B cell (primary cell): ENCODE measurements at places on chromosomes 1 and 21.

DNA sequence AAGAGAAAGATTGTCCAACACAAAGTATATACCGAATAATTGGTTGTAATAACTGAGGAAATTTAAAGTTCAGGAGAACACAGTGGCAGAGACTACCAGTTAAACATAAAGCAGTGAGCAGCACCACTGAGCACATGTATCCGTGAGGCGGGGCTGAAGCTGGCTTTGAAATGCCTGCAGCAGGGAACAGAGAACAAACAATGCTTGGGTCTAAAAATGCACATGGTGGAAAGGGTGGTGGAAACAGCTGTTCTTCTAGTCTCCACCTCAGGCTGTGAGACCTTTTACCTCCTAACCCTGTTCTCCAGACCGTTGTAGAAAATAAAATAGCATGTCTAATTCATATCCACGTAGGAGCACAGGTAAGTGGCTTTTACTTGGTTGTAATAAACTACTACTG is 7.7 kb upstream of the GNG4 start:
- DNase-seq, result no peak

GRCh38 chr1:1799716-1800115 is 21.4 kb upstream of the NADK start:
- DNase-seq, result no peak

DNA sequence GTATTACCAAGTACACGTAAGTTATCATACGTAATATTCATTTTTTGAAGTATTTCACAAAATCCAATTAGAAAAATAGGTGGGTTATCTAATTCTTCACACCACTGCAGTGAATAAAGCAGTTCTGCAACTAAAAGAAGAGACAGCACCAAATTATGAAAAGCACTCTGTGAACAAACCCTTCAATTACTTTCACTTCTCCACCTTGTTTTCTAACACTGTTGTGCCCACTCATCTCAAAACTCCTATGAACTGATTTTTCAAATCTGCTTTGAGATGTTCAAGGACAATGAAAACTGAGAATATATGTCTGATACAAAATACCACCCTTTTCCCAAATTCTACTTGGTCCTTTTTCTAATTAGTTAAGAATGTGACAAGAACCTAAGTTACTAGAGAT is 39.4 kb downstream of the LTN1 start:
- no peak for DNase-seq

DNA sequence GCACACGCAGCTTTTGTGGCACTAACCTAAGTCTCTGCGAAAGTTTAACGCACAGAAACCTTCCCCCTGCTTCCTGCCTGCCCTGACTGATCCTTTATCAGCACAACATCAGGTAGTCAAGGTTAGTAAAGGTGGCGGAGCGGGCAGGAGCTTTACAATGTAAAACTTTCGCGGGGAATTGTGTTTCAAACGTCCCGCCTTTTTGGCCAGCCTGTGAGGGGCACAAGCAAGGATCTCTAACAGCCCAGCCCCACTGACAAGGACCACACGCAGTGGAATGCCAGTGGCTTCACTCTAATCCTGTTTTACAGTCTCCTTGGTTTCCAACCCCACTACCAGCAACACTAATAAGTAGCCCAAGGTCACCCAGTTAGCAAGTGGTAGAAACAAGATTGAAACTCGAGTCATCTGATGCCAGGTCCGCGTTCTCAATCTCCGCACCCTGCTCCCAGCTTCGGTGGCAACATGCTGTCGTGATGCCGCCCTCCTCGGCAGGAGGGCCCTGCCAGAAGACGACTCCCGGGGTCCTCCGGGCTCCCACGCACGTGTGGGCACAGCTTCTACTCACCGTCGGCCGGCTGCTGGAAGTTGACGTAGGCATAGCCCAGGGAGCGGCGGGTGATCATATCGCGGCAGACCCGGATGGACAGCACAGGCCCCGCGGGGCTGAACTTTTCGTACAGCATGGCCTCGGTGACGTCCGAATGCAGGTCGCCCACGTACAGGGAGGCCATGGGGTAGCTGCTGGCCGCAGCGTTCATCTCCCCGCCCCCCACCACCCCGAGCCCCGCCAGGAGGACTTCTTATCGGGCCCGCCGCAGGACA is 1.2 kb downstream of the PABPC4 start:
- peak; percentile 62 for DNase-seq

GRCh38 chr1:236516929-236517704 is 6.7 kb upstream of the LGALS8 start:
- no peak for DNase-seq

DNA sequence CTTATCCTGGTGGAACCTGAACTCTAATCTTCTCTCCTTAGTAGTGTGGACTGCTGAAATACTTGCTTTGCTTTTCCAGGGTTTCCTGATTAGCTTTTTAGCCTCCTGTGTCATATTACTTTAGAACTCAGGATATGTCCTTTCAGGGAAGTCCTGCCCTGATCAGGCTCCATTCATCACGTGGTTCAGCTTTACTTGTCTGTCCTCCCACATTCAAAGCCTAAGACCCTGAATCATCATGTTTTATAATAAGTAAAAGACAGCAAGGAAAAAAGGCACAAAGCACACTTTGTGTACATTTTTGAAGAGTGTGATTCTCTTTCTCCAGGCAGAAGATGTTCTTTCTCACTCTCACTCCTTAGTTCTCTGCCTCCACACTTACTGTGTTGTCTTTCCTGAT is 70.6 kb downstream of the PATJ start:
- no peak for DNase-seq

GRCh38 chr1:200794506-200795065 is 55.9 kb downstream of the CAMSAP2 start:
- no peak for DNase-seq

GRCh38 chr1:150535511-150536287 is 13.5 kb upstream of the ADAMTSL4 start:
- DNase-seq, result no peak

DNA sequence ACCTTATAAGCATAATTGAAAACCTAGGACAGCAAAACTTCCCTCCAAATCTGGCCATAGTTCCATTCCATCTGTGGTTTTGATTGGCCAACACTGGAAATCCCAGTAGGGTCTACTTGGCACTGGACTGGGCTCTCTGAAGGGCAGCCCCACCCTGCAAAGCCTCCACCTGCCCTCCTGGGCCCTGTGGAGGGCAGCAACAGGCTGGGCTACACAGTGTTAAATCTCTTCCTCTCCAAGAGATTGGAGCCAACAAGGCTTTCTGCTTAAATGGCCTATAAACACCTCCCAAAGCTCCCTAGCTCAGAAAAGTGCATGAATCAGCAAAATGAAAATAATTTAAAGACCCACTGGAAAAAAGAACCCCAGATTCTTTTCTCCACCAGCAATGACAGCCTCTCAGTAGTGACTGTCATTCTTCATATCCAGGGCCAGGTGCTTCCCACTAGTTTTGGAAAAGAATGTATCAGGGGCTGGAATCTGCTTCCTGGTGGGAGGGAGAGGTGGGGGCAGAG is 58.5 kb downstream of the BEND5 start:
- no peak for DNase-seq

GRCh38 chr21:16085421-16085820 is 355.6 kb downstream of the USP25 start:
- no peak for DNase-seq

DNA sequence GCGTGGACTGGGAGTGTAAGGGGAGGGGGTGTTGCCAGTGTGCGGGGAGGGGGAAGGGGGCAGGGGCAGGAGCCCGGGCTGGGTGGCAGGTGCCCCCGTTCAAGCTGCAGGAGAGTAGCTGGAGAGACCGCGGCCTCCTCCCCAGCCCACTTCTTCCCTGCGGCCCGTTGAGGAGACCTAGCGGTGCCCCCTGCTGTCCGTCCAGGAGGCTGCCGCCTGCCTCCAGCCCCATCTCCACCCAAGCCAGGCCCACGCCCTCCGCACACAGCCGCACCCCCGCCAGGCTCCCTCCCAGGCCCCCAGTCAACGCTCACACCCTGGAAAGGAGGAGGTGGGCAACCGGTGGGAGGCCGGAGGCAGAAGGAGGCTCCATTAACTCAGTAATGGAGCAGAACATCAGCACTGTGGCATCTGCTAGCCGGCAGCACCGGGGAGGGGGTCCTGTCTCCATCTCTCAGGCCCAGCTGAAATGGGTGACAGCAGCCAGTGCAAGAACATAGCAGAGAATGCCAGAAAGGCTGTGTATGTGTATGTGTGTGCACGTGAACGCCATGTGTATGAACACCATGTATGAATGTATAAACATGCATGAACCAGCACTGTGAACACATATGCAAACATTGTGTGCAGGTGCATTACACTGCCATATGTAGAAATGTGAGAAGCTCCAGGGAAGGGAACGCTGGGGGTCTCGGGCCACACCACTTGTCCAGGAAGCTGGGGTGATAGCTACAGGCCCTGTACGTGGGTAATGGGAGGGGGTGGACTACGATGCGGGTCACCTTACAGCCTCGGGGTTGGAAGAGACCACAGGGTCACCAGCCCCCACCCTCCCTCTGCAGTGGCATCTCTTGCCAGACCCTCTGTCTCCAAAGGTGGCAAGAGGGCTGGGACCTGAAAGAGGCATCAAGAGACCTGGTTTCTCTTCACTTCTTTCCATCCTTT is 84.6 kb downstream of the SYT2 start:
- peak; percentile 70 for DNase-seq

DNA sequence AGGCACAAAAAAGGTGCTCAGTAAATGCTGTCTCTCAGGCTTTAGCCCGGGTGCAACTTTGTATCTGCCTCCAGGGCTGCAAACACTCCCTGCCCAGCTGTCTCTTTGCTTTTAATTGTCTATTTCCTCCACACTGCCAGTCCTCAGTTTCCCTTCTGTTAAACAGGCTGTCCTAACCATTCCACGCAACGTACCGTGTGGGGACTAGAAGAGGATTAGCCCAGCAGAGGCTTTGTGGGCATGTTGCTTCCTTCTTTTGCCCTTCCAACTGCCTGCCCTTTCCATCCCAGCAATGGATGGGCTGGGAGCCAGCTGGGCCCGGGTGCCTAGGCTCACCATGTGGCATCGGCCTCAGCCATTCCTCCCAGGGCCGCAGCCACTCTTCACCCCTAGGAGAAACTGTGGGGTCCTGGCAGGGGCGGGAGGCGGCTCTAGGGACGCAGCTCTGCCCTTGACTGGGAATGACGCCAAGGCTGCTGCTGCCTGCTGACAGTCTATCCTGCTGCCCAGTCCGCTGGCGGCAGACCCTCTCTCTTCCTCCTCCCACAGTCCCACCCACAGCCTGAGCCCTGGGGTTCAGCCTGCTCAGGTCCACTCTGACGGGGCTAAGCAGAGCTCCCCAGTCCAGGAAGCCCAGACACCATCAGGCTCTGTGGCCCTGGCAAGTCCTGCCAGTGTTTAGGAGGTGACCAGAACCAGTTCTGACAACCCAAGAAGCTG is 40.6 kb upstream of the LRP8 start:
- no peak for DNase-seq

GRCh38 chr1:38326856-38327255 is 280.3 kb upstream of the POU3F1 start:
- no peak for DNase-seq

DNA sequence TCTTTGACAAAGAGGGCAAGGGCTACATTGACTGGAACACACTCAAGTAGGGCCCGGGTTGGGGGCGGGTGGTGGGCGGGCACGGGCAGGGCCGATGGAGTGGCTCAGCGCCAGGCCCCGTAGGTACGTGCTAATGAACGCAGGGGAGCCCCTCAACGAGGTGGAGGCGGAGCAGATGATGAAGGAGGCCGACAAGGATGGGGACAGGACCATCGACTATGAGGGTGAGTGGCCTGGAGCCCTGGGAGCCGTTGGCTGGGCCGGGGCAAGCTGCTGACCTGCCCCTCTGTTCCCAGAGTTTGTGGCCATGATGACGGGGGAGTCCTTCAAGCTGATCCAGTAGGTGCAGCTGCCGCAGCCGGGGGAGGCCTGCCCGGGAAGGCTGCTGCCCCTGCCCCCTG is 1.8 kb downstream of the CALML6 start:
- DNase-seq, result no peak
